ENCODE measurements at places on chromosomes 1 and 21. TPM values are rescaled to one million over a fixed set of nuclear protein-coding genes. Genes with fewer than 3 reads are reported as not detected.

DNA sequence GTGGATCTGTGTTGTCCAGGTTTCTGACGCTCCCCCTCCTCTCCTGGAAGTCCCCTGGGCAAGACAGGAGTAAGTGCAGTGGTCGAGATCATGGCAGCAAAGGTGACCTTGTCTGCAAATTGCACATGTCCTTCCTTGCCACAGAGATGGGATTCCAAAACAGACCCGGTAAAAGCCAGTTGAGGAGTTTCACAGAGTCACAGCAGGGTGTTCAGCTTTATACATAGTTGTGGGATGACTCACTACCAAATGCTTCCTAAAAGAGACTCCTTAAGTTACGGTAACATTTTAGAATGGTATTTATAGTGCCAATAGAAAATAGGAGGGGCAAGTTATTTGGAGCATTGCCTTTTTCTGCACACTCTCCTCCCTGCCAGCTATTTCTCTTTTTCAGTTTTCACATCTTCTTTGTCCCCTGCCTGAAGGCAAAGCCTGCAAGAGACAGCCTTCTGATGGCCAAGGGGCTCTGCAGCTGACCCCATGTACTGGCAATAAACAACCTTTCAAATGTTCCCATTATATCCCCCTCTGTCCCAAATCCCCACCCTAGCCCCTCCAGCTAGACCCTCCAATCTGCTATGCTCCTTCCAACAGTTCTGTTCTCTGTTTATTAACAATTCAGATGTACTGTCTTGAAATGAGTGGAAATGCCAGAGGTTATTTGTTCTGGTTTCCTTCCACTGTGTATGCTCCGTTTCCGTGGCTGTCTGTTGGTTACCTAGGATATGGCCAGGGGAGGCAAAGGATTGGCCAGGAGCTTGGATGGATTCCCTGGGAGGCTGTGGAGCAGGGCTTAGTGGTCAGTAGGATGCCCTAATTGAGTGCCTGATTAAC is 115.0 kb downstream of the TGFB2 start:
- DNase-seq = peak; percentile 60

DNA sequence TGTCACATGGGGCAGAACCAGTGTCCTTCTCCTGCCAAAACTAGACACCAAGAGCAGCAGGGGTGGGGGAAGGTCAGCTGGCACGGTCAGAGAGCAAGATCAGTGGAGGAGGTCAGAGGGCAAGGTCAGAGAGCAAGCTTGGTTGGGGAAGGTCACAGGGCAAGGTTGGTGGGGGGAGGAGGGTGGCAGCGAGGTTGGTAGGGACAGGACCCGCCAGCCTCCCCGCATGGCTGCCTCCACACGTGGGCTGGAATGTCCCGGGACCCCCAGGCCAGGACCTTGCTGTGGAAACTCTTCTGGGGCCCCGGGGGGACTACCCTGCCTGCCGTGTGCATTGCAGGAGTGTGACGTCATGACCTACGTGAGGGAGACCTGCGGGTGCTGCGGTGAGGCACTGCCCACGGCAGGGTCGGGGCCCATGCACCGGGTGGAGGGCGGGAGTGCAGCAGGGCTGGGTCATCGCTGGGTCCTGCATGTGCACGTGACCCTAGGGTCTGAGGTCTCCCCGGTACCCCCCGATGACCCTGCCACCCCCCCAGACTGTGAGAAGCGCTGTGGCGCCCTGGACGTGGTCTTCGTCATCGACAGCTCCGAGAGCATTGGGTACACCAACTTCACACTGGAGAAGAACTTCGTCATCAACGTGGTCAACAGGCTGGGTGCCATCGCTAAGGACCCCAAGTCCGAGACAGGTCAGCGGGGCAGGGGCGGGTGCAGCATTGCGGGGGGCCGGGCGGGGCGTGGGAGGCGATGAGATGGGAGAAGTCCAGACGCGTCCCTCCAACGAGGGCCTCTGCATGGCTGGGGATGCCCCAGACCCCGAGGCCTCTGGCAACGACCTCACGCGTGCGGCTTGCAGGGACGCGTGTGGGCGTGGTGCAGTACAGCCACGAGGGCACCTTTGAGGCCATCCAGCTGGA is 27.3 kb downstream of the COL6A2 start:
- peak; percentile 5 for DNase-seq

GRCh38 chr1:85816606-85817005 is 108.4 kb upstream of the ZNHIT6 start:
- no peak for DNase-seq

CACNA1E gene
- 21.7 TPM for total RNA-seq

TMEM52 gene
- 0.58 TPM for total RNA-seq

LCE3D gene
- not detected for total RNA-seq

Data from heart right ventricle (tissue), 16 donors.